ENCODE measurements at places on chromosomes 11 and 22. TPM values are rescaled to one million over a fixed set of nuclear protein-coding genes. Genes with fewer than 3 reads are reported as not detected.

The MISFA gene
- 1.0 TPM for total RNA-seq

The LRP4 gene
- 2.2 TPM for total RNA-seq

The POTEH gene
- total RNA-seq: not detected

The APOBEC3H gene
- not detected for total RNA-seq

The FXYD6 gene
- total RNA-seq: 1.1 TPM

The ZBED4 gene
- total RNA-seq: 21.9 TPM

The VSTM5 gene
- not detected for total RNA-seq

The PATE4 gene
- not detected for total RNA-seq

The CBLIF gene
- total RNA-seq: not detected

The DAGLA gene
- 4.4 TPM for total RNA-seq

The FGF4 gene
- not detected for total RNA-seq

The ACTN3 gene
- total RNA-seq: 0.14 TPM

The SYCE3 gene
- total RNA-seq: not detected

The C11orf86 gene
- total RNA-seq: not detected

The PANX3 gene
- total RNA-seq: not detected

The ATL3 gene
- total RNA-seq: 99.4 TPM

The APOA5 gene
- not detected for total RNA-seq

The RIMBP3B gene
- total RNA-seq: 0.09 TPM

The FOLR2 gene
- total RNA-seq: not detected

The AGBL2 gene
- total RNA-seq: 0.17 TPM

The BAIAP2L2 gene
- not detected for total RNA-seq

The BTBD18 gene
- not detected for total RNA-seq

The OR51S1 gene
- total RNA-seq: not detected

The CNIH2 gene
- not detected for total RNA-seq

The ANKK1 gene
- total RNA-seq: not detected

The ARCN1 gene
- 180 TPM for total RNA-seq

The MGAT3 gene
- total RNA-seq: not detected

The UBQLN3 gene
- not detected for total RNA-seq

The ELFN2 gene
- total RNA-seq: under 0.01 TPM

The SPATA19 gene
- not detected for total RNA-seq
